ENCODE measurements at places on chromosomes 6 and 20.

DNA sequence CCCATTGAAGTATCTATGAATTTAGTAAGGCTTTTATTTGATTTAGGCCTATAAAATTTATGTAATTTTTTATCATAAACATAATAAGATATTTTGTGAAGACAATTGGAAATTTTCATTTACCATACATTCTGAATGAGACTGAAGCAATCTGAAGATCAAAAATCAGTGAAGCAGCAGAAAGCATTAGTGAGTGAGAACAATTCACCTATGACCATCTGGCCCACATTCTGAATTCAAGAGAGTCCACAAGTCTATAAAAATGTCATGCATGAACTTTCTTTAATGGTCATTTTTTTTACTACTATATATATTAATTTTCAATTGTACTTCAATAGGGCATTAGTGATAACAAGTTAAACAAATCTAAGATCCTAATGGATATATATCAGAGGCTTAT, 1026.6 kb upstream of the MAP3K7 start:
- DNase-seq: no peak

- no peak for DNase-seq
These were observed 61.7 kb upstream of the EYA4 start for GRCh38 chr6:133179481-133179880.

DNA sequence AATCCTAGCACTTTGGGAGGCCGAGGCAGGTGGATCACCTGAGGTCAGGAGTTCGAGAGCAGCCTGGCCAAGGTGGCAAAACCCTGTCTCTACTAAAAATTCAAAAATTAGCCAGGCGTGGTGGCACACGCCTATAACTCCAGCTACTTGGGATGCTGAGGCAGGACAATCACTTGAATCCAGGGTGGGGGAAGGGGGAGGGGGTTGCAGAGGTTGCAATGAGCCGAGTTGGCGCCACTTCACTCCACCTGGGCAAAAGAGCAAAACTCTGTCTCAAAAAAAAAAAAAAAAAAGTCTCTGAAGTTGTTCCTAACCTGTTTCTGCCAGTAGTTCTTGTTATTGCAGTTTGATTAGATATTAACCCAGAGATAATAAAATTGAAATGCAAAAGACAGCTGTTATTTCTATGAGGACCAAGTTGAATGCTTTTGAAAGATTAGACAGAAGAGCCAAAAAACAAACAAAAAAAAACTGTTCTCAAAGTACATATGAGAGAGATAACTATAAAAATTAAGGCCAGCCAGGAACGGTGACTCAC, 22.6 kb downstream of the PIGU start:
- no peak for DNase-seq

DNA sequence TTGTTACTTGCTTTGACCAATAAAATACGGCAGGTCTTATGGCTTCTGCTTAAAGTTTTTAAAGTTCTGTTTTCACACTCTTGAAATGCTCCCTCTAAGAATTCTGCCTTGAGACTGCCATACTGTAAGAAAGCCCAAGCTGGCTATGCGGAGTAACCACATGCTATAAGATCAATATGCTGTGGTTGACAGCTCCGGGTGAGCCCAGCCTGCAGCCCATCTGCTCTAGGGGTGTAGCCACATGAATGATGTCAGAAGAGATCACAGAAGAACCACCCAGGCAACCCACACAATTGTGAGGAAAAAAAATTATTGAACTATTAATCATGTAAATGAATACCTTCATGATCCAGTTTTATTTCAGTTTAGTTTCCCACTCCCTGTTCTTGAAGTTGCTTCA, 26.1 kb upstream of the SH3BGRL2 start:
- no peak for DNase-seq

- DNase-seq: no peak
These were observed 19.0 kb upstream of the MLN start for GRCh38 chr6:33822575-33823395.

GRCh38 chr6:130447374-130447773, 81.6 kb downstream of the TMEM200A start:
- no peak for DNase-seq

DNA sequence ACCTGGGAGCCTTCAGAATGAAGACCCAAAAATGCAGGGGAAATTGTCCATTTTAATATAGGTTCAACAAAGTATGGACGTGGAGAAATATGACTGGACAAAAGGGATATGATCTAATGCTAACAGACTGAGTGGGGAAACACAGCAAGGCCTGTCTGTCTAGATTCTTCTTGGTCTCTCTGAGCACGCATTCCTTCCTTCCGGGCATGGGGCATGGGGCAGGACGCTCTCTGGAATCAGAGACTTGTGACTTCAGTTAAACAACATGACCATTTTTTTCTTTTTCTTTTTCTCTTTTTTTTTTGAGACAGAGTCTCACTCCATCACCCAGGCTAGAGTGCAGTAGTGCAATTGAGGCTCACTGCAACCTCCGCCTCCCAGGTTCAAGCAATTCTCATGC, 31.9 kb downstream of the ZBTB2 start:
- no peak for DNase-seq

- no peak for DNase-seq
These were observed 107.4 kb upstream of the MAP7 start for GRCh38 chr6:136657666-136658065.
